Stimulated activated CD8-positive, alpha-beta memory T cell treated with anti-CD3 and anti-CD28 coated beads, Interleukin-7, amount 100 ng/mL, for 1 hour (primary cell): ENCODE measurements at places on chromosomes 4 and X.

DNA sequence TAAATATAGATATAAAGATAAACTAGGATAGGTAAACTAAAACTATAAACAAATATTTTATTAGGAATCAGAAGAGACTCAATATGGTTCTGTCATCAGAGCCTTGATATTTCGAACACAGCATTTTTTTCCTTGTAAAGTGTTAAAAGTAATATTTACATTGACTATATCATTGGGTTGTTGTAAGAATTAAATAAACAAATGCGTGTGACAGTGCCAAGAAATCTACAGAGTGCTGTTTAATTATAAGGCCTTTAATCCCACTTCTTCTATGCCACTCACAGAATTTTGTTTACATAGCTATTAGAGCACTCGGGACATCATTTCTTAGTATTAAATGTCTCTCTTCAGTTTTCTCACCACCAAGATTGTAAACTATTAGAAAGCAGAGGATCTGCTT is 807.4 kb downstream of the FSTL5 start:
- no peak for DNase-seq

- no peak for DNase-seq
Observed at GRCh38 chr4:102678107-102678506, 82.7 kb downstream of the MANBA start.

- DNase-seq, result no peak
Observed at GRCh38 chr4:159420162-159421057, 317.5 kb downstream of the RAPGEF2 start.

GRCh38 chr4:91212211-91212610 is 1085.0 kb downstream of the CCSER1 start:
- DNase-seq, result no peak

DNA sequence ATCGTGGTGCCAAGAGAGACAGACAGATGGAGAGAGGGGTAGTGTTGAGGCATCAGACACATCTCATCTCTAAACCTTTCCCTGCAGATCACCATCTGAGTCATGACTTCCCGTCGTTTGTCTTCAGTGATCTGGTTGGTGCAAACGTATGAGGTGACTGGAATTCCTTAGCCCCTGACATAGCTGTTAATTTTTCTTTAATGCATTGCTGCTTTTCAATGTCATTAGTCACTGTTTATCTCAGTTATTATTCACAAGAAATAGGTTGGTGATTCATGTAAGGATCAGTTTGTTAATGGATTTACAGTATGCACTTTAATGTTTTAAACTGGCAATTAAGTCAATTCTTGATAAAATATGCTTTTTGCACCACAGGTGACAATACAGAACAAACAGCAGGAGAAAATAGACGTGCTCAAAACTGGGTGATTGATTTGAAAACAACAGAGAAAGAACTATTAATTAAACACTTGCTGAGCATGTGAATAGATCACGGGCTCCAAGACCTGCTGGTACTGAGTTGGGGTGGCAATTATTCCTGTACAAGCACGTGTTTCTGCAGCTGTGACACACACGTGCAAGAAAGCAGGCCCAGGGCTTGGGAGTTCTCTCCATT is 1.3 kb upstream of the TMEM154 start:
- no peak for DNase-seq

DNA sequence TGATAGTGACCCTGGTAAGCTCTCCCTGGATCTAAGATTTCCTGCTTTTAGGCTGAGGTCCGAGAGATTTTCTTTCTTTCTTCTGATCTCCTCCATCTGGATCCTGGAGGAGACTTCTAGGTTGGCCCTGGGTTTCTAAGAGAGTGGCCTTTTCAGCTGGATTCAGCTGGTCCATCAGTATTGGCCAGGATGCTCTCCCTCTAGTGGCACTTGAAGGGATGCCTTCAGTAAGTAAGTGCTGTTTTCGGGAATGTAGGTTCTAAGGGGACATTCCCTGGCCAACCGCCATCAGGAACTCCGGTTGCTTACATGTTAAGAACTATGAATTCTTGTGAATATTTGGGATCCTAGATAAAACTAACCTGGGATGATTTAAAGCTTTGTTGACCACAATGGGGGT is 56.9 kb downstream of the SERTM2 start:
- no peak for DNase-seq
